ENCODE measurements at places on chromosomes 3 and 15.

DNA sequence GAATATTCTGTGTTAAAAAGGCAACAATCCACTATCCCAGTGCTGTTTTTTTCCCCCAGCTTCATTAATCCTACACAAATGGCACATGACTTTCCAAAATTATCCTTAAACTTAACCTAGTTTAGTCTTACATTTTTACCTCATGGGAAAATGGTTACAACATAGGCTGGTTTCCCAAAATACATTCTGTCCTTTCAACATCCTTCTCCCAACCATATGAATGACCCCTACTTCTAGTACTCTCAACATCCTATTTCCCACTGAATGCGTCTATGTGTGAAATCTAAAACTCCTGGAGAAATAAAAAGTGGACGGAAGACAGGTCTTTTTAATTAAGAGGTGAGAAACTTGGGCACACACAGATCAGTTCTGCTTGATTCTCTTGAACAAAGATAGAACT, 33.3 kb downstream of the ATOSA start:
- DNase-seq, result no peak

DNA sequence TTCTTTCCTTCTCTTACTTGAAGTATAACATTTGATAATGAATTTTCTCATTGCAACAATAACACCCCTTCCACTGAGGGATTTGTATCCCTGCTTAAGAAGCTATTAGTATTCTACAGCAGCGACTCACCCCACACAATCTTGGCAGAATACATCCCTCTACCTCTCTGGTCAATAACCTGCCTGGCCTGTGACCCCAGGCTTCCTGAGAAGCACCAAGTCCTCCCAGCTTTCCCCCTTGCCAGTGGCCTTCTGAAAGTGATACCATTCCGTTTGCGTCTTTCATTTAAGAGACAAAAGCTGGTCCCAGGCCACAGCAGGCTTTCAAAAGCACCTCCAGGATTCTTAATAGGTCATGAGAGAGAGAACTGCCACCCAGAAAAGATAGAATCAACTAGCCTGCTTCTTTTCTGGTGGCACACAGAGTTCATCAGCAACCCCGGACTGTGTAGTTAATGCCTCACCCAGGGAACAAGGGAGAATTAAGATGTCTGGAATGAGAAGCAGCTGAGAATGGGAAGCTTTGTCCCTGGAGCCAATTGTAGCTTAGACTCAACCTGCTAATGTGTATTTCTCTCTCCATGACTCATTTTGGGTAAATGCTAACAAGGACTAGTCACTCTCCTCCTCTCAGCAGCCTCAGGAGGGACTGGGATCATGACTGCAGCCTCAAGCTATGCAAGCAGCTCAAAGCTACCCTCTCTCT, 101.0 kb upstream of the CPNE4 start:
- no peak for DNase-seq

- no peak for DNase-seq
Measured at GRCh38 chr3:156184156-156184555, 63.8 kb downstream of the KCNAB1 start.

DNA sequence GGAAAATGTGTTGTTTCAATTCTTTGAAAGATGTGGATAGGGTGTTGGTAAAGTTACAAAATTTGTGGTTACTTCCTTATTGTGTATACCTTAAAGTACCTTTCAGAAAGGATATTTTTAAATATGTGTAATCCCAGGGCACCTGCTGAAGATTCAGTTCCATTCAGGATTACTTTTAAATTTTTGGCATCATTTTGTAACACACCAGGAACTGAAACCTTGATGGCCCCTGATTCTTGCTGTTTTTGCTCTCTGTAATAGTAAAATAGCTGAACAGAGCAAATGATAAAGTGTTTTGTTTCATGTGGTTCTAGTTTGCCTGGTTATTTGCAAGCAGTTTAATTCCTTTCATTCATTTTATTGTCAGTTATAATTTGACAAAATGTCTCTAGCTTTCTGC, 160.9 kb downstream of the KLHL25 start:
- DNase-seq, result no peak

DNA sequence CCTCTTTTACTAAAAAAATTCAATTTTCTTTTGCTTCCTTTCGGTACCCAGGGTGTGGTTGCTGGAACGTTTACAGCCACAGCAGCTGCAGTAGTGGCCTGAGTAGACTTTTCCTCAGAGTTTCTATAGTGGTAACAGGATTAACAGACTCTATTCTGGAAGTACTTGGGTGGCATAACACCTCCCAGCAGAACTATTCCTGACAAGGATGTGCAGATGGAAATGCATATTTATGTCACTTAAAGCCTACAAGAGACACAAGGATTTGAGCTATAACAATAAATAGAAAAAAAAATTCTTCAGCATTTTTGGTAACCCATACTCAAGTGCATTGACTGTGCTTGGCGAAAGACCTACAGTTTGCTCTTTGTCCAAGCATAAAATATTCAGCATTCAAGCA, 94.0 kb downstream of the MDFIC2 start:
- no peak for DNase-seq

All from DMS79 treated with DMSO at 0.1 percent for 48 hours (cell line).